ENCODE measurements at places on chromosomes 3 and 15.

GRCh38 chr3:73385568-73385967, 239.2 kb downstream of the PDZRN3 start:
- DNase-seq: no peak

DNA sequence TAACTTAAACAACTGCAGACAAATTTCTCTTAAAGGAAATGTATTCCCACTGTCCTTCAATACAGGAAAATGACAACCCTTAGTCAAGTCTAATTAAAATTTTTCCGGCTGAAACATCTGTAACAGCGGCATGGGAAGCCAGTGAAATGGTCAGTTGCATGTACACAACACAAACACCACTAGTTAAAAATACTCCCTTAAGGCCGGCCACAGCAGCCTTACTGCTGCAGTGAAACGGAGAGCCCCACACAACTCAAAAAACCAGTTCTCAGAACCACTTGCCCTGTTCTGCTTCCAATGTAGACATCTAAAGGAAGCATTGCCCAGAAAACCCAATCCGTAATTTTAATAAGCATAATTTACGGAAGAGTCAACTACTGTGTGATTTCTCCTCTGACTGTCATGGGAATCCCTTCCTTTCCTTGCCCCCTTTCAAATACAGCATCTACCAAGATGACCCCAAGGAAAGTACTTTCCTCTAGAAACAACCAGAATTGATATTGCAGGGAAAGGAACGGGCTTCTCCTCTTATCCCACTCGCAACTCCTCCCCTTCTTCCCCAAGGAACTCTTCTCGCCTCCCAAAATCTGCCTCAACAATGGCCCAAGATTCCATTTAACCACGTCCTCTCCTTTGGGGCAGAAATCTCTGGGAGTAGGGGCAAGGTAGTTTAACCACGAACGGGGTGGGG, 1.6 kb downstream of the FBN1 start:
- no peak for DNase-seq

DNA sequence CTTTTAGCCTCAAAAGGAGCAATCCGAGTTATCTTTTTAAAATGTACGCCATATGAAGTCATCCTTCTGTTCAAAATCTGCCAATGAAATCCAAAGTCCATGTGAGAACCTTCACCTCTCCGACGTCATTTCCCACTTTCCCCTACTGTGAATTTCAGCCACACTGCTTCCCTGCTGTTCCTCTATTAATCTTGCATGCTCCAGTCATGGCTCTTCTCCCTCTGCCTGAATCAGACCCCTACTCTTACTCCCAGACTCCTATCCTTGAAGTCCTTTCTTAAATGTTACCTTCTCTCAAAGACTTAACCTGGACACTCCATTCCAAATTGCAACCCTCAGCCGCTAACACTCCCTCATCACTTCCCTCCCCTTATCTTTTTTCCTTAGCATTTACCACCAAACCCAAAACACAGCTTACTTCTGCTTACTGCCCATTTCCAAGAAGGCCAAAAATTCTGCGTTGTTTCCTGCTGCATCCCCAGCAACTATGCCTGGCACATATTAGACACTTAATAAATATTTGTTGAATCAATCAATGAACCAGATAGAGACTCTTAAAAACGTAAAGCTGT, 1.2 kb downstream of the NKIRAS1 start:
- no peak for DNase-seq

DNA sequence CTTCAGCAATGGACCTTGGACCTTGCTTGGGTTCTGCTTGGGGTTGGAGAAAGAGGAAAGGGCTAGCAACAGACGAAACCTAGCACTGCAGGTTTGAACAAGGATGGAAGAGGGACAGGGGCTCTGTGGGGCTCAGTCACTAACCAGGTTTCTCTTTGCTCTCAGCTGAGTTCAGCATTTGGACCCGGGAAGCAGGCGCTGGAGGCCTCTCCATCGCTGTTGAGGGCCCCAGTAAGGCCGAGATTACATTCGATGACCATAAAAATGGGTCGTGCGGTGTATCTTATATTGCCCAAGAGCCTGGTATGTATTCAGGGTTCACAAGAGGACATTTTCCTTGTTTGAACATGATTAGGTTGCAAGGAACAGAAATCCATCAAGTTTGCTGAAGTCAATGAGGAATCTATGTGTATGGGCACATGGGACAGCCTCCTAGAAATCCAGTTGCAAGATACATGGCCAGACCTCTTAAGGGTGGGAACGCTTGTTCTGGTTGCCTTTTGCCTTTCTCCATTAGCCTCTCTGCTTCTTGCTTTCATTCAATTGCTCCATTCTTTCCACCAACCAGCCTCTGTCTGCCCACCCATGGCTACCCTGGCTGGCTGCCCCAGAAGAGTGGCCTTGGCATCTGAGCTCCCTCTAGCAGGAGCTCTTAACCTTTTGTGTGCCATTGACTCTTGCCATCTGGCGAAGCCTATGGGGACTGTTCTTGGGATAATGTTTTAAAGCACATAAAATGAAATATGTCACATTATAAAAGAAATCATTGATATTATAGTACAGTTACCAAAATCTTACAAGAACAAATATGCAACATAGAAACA, 55.9 kb downstream of the DNASE1L3 start:
- DNase-seq: no peak

- no peak for DNase-seq
These were observed 340.6 kb upstream of the GOLIM4 start for GRCh38 chr3:168436245-168436724.

GRCh38 chr3:16484216-16484615, 29.3 kb downstream of the RFTN1 start:
- no peak for DNase-seq

DNA sequence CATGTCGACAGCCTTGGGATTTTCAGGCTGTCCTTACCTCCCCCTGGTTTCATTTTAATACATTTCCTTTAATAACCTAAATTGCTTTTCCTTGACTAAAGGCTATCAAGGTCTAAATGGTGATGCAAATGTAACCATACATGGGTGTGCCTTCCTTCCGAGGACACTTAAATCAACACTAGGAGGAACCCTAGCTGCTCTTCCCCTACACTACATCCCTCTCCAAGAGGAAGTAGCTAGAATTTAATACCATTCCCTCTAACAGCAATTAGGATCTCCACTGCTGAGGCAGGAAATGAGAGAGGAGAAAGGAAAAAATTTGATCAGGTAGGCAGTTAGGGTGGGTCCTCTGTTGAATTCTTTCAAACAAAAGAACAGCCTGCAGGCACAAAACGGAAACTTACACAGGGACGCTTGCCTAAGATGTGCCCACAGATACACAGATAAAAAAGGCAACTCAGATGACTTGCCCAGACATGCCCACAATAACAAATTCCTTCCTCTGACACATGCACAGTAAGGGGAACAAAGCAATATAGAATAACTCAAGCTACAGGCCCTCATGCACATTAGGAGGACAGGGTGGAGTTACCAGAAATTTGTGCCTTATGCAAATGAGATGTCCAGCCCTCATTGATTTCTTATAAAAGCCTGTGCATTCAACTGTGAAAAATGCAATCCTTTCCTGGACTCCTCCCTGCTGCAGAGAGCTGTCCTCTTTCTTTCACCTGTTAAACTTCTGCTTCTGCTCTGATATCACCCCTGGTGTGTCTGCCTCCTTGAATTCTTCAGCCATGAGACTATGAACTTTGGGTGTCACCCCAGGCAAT, 1024.4 kb upstream of the CADM2 start:
- DNase-seq: no peak

DNA sequence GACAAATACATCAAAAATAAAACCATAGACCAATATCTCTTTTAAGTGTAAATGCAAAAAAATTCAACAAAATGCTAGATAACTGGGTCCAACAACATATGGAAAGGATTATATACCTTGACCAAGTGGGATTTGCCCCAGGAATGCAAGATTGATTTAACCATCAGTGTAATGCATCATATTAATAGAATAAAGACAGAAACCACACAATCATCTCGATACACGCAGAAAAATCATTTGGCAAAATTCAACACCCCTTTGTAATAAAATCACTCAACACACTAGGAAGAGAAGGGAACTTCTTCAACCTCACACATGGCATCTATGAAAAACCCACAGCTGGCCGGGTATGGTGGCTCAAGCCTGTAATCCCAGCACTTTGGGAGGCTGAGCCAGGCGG, 19.5 kb downstream of the GREM1 start:
- DNase-seq: no peak

DNA sequence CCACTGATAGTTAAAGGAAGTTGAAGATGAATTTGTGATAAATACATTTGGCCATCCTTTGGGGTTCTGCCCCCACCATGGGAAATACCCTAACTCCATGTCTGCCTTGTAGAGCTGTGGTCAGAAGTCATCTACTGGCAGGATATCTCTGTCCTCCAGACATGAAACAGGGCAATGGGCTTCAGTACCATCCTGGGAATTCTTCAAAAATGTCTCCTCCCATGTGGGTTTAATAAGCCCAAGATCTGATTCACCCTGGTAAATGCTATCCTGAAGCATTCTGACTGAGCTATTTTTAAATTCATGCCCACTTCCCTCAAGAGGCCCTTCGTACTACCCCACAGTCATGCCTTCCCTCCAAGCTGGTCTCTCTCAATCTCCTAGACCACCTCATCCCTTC, 113.7 kb upstream of the SLC25A36 start:
- DNase-seq: no peak

DNA sequence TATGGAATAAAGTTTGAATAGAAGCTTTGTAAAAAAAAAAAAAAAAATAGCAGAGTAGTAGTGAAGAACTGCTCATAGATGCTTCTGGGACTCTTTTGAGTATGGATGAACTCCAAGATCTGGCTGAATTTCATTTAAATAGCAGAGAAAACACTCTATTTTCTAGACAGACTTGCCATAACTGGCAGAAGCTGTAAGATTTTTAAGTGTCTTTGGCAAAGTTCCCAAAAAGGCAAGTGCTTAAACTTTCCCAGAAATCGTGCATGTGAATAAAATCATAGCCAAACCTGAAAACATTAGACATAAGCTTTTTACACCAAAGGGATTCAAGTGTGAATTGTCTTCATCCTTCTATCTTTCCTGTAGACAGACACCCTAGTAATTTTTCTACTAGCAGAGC, 110.3 kb upstream of the MITF start:
- DNase-seq: no peak
